ENCODE measurements at places on chromosomes 4 and X.

GRCh38 chrX:40871385-40872082, 136.2 kb upstream of the MED14 start:
- no peak for DNase-seq

DNA sequence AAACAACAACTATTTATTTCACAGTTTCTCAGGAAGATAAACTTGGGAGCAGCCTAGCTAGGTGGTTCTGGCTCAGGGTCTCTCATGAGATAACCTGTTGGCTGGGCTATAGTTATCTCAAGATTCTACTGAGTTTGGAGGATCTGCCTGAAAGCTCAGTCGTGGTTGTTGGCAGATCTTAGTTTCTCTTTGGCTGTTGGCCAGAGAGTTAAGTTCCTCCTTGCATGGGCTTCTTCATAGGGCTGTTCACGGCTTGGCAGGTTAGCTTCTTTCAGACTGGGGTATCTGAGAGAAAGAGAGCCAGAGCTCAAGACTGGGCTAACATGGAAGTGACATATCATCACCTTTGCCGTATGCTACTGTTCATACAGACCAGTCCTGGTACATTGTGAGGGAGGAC, 28.7 kb downstream of the SEC24B start:
- DNase-seq: no peak

DNA sequence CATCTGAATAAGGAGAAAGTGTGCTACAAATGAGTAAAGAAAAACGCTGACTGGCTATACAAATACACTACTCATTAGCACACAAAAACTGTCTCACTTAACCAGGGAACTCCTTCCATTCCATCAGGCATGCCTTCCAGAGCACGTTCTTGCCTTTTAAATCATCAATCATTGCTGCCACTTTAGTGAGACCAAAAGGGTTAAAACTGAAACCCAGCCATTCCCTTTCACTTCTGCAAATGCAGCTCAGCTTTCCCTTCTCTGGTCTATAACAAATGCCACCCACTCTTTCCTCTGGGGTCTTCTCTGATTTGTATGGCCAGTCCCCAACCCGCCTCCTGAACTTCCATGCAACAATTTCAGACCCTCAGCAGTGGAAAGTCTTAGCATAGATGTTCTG, 231.5 kb downstream of the TRIML1 start:
- no peak for DNase-seq

DNA sequence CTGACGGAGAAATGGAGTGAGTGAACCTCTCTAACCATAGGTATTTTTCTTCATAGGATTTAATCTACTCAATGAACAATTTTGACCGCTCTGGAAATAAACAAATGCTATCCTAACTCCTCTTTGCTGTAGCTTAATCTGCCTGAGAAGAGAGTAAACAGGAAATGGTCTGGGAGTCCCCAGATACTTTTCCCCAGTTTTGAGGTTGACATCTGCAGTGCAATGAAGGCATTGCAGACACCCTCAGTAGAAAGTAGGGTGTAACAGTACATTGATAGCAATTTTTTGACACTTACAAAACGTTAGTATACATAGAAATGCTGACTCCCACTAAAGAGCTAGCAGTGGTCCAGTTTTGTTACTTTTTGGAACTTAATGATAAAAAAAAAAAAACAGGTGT, 495.9 kb upstream of the FAM241A start:
- no peak for DNase-seq

GRCh38 chr4:125948021-125948420, 633.3 kb downstream of the FAT4 start:
- no peak for DNase-seq

DNA sequence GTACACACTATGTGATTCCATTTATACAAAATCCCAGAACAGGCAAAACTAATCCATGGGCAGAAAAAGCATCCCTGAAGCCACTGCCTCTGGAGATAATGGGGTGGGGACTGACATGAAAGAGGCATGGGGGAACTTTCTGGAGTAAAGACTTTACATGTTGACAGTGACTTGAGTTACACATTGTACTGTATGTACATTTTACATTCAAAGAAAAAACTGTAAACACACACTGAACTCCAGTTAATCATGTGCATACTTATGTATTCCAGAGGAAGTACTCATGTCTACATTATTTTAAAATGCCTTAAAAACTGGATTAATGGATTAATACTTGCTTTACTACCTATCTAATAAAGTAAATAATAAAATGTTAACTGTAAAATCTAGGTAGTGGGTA, 21.6 kb downstream of the CENPU start:
- DNase-seq: no peak

GRCh38 chr4:6941796-6942195, 32.2 kb downstream of the TBC1D14 start:
- no peak for DNase-seq

DNA sequence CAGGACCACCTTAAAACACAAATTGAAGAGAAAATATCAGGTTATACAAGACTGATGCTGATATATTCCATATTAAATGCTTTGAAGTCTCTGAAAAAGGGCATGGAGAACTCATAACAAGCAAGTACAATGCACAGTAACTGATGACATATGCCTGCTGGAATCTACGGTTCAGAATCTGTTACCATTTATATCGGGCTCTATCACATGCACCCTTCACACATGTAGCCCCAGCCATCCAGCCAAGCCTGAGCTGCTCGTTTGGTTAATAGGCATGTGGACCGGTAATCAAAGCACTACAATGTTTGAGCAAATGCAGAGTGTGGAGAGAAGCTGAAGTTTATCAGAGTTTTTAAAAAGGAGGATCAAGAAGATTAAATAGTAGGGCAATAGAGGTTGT, 11.8 kb downstream of the COMMD8 start:
- DNase-seq: no peak

DNA sequence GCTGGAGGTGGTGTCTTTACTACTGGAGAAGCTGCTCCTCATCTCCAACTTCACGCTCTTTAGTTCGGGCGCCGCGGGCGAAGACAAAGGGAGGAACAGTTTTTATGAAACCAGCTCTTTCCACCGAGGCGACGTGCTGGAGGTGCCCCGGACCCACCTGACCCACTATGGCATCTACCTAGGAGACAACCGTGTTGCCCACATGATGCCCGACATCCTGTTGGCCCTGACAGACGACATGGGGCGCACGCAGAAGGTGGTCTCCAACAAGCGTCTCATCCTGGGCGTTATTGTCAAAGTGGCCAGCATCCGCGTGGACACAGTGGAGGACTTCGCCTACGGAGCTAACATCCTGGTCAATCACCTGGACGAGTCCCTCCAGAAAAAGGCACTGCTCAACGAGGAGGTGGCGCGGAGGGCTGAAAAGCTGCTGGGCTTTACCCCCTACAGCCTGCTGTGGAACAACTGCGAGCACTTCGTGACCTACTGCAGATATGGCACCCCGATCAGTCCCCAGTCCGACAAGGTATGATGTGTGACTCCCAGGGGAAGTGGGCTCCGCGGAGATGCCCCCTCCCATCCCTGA, 634 bp downstream of the LRAT start:
- DNase-seq: no peak

DNA sequence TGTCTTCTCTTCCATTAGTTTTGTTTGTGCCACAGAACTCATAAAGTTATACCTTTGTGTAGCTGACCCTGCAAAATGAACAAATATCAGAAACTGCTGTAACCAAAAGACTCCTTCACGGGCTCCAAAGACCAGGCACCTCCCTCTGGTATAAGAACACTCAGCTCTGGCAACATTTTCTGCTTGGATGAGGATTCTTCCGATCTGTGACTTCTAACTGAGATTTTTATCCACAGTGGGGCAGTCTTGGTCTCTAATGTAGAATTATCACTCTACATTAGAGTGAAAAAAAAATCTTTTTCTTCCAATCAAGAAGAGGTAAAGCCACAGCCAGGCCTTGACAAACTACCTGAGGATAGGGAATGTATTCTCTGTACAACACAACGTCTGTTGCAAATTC, 38.5 kb upstream of the PRSS48 start:
- DNase-seq: no peak

GRCh38 chr4:145663194-145663593, 16.8 kb upstream of the C4orf51 start:
- DNase-seq: no peak

GRCh38 chr4:22237155-22237751, 278.6 kb downstream of the ADGRA3 start:
- DNase-seq: peak; percentile 4

DNA sequence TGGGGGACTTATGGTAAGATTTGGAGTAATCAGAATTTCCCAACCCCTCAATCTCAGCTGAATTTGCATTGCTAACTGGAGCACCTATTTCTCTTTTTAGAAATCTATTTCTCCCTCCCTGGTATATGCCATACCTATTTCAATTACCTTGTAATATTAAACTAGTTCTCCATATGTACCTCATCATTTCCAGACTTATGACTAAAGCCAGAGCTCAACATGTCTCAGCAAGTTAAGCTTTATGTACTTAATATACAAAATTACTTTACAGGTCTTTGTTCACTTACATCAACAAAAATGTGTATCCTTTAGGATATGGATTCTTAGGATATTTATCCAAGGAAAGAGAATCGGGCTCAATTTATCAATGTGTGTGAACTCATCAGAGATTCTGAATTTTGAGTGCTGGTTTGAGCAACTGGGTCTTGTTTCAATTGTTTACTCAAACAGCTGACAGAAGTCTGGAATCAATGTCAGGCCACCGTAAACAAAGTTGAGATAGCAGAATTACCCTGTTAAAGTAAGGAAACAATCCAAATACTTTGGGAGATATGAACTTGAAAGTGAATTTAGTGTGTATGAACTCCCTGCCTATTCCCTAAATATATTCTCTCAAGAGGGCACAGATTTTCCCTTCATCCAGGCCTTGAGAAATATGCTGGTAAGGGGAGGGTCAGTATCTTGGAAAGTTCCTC, 199.6 kb downstream of the VEGFC start:
- DNase-seq: no peak

- no peak for DNase-seq
Measured at GRCh38 chr4:3235030-3235345, 14.0 kb upstream of the MSANTD1 start.

DNA sequence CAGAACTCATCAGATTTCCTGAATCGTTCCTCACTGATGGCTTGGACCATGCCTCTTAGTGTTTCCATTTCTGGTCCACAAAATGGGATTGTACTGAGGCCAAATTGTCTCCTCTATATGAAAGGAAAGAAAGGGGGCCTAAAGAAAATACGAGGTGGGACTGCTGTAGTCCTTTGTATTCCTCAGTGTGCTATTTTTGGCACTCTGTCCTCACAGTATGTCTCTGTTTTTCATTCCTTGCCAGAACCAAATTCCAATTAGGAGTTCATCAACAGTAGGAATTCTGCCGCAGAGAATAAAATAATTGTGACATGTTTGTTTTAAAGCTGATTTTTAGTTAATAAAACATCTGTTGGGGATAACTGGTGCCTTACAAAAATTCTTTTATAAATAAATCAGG, 515.7 kb downstream of the SMARCA1 start:
- no peak for DNase-seq

GRCh38 chr4:142314686-142315085, 531.4 kb downstream of the INPP4B start:
- no peak for DNase-seq

GRCh38 chr4:112910109-112910736, 139.2 kb upstream of the ANK2 start:
- DNase-seq: no peak

DNA sequence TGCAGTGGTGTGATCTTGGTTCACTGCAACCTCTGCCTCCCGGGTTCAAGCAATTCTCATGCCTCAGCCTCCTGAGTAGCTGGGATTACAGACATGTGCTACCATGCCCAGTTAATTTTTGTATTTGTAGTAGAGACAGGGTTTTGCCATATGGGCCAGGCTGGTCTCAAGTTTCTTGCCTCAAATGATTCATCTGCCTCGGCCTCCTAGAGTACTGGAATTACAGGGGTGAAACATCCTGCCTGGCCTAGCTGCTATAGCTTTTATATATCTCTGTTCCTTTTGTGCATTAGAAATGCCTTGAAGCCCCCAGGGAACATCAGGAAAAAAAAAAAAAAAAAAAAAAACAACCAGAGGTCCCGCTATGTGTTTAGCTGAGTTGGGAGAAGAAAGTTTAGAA, 34.8 kb downstream of the UBE2K start:
- no peak for DNase-seq

DNA sequence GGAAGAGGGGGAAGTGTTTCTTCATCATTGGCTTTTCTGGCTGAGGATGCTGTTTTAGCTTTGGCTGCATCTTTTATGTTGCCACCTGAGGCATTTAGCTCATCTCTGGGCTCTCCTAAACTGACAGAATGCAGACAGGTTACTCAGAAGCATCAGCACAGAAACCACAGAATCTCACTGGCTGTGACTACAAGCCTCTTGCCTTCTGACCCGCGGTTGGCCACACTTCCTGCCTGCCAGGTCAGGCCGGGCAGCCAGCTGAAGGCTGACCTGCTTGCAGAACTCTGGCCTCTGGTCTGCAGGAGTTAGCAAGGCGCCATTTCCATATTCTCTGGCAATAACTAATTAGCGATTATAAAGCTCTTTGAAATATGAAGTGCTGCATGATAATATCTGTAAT, 366.5 kb downstream of the MID1IP1 start:
- no peak for DNase-seq

- no peak for DNase-seq
Measured at GRCh38 chr4:94590493-94590892, 138.8 kb downstream of the PDLIM5 start.

GRCh38 chrX:104255465-104255864, 732 bp upstream of the ESX1 start:
- no peak for DNase-seq

Data from stimulated activated CD4-positive, alpha-beta T cell treated with anti-CD3 and anti-CD28 coated beads, Interleukin-1b, Interleukin-23, amount 100 ng/mL, for 24 hours (primary cell).